Panc1 (cell line): ENCODE measurements at places on chromosomes 3 and 15.

GRCh38 chr3:183182732-183183610, 20.4 kb upstream of the LAMP3 start:
- DNase-seq: no peak

- DNase-seq: no peak
Observed at GRCh38 chr3:31402117-31402516, 130.6 kb upstream of the STT3B start.

GRCh38 chr3:10790713-10791112, 25.3 kb upstream of the SLC6A11 start:
- DNase-seq: no peak

- no peak for DNase-seq
Observed at GRCh38 chr3:155701882-155702465, 42.9 kb downstream of the PLCH1 start.

- DNase-seq: no peak
Observed at GRCh38 chr3:58666683-58667082, at the start of gene FAM3D. Gene FAM3D (minus strand): TSS chr3:58666774. CDS start chr3:58655563, 11,211 bp downstream.

- DNase-seq: no peak
Observed at GRCh38 chr15:61459785-61460707, 230.9 kb upstream of the RORA start.

DNA sequence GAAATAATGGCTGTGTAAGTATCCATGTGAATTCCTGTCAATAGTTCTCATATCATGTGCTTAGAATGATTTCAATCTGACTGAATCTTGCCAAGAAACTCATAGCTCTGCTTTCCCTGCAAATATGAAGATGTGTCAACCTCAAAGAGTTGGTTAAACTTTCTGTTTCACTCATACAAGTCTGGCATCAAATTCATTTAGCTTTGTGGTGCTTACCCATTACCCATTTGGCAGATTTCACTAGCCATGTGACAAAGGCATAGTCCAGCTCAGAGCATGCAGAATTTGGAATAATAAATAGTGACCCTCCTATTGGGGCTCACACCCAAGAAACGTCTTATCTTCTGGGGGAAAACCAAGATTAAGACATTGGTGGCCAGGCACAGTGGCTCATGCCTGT, 256.6 kb upstream of the TPRG1 start:
- DNase-seq: no peak

DNA sequence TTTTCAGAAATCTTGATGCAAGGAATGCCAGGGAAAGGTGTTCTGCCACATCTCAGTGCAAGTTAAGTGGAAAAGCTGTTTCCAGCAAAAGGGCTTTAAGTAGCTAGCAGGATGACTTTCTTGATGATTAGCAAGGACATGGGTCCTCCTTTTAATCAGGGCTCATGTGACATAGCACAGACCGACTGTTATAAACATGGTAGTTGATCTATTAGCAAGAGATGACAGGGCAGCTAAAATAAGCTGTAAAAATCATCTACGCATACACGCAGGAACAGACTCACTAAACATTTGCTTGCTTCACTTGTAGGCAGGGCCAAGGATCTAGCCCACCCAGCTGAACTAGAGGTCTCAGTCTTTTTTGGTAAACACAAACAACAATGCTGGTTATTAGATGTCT, 69.0 kb downstream of the GOLIM4 start:
- DNase-seq: no peak

DNA sequence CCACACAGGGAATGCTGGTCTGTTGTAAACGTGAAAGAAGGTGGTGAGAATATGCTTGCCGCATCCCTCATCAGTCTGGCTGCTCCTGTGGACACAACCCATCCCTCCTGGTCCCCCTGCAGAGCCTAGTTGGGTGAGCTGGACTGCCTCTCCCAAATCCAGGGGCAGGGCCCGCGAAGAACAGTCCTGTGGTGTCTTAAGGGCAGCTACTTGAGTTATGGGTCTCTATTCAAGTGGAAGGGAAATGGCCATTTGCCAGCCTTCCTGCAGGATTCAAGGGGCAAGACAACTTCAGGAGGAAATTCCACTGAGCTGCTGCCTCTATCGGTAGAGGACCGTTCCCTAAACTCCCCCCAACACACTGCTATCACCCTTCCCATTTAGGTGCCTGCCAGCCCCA, 98.9 kb downstream of the IQSEC1 start:
- DNase-seq: no peak

DNA sequence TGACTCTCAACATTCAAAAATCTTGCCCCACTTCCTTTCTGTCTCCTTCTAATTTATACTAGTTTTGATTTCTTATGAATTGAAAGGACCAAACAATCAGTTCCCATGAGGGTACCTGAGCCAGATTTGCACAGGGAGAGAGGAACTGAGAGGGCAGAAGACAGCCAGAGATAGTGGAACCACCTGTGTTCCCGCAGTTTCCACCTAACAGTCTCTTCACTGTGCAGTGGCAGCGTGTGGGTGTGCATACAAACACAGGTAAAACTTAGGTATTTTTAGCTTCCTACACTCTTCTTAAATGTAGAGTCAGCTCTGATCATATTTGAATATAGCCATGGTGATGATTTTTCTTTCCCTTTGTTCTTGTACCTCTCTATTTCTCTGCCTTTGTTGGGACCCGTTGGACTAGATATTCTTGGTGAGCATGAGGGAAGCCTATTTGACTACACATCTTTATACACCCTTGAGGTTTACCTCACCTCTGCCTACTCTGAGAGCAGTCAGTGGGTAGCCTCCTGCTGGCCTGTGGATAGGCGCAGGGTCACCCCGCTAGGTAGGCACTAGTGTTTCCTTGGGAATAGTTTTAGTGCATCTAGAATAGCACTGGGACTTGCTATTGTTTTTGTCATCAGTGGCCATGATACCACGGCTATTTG, 58.8 kb downstream of the MAP3K13 start:
- DNase-seq: no peak
